ENCODE measurements at places on chromosomes 6 and 20.

DNA sequence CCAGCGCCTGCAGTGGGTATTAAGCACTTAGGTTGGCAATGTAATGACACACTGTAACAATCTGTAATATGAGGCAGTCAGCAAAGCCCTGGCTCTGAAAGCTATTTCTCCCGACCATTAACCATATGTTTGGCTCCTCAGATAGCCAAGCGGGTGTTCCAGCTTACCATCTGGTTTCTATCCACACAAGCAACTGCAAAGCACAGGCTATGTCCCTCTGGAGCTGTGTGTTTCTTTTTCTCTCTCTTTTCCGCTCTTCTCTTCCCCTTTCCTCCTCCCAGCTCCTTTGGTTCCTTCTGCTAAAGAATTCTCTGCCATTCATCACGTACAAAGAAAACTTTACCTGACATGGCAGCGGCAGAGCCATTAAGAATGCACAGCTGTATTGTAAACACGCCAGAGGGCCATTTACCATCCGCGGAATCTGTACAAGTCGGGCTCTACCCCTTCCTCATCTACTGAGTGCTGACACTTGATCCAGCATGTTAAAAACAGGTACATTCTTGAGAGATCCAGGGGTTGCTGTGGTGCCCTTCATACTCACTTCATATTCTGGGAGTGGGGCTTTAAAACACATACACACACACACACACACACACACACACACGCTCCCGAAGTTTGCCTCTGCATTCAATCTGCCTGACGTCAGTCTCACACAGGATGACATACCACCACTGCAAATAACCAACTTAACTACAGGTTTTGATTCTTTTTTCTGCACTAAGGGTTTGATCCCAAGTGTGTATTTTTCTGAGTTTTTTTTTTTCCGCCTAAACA lies 77.2 kb downstream of the BACH2 start:
- DNase-seq = peak; percentile 23

DNA sequence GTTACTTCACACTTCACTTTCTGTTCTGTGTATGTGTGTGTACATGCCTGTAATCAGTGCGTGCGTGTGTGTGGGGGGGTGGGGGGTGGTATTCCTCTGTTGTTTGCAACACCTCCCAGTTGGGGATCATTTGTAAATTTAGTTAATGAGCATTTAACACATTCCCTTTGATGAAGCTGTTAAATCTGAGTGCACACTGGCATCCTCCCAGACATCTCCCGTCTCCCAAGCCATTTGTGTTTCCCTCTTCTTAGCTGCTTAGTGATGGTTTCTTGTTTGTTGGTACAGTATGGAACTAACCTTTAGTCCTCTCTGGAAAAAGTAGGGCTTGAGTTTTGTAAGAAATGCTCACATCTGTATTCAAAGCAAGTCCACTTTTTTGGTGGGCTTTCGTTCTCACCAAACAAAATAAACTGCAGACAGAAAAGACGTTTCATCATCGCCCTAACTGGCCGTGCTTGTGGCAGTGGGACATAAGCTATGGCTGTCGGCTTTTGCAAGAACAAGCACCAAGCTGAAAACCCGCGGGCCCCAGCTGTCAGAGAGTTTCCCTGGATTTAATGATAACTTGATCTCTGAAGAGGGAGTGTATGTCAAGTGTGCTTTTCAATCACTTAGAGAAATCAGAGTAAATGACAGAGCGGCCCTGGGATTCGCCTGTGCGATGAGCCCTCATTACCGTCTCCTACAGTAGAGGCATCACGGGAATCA lies 54.9 kb upstream of the SASH1 start:
- no peak for DNase-seq

GRCh38 chr6:170124150-170124549 lies 166.7 kb downstream of the DLL1 start:
- DNase-seq = no peak

GRCh38 chr20:31603822-31604566 lies 1.1 kb upstream of the ID1 start:
- DNase-seq = peak; percentile 91

DNA sequence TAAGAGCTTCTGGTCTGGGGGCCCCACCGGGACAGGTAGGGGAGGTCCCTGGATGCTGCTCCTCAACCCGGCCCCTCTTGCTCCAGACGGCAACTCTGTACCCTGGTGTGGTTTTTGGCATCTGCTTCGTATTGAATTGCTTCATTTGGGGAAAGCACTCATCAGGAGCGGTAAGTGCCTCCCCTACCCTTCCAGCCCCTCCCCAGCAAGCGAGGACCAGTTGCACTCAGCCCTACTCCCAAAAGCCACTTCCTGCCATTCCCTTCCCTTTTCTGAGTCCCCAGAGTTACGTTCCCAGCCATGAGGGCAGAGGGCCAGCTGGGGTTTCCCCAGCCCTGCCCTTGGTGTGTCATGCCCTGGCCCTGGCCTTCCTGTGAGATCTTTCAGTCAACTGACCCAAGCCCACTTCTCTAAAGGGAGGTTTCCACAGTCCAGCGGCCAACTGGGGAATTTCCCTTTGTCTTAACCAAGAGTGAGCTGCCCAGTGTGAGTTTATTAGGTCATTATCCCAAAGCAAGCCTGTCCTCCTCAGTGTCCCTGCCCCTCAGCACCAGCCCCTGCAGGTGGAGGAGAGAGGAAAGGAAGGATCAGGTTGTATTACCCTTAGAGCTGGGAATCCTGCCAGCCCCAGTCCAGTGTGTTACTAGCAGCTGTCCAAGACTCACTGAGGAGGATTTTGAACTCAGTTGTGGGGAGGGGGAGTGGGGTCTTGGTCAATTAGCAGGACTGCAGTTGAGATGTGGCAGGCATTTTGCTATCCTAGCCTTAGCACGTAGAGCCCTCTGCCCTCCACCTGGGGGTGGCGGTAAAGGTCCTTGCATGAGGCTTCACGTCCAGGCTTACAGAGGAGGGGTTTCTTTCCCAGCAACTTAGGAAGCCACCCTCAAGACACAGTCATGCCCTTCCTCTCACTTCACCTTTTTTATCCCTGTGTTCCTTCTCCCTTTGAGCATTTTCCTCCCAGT lies 45.8 kb downstream of the TM9SF4 start:
- peak; percentile 68 for DNase-seq

DNA sequence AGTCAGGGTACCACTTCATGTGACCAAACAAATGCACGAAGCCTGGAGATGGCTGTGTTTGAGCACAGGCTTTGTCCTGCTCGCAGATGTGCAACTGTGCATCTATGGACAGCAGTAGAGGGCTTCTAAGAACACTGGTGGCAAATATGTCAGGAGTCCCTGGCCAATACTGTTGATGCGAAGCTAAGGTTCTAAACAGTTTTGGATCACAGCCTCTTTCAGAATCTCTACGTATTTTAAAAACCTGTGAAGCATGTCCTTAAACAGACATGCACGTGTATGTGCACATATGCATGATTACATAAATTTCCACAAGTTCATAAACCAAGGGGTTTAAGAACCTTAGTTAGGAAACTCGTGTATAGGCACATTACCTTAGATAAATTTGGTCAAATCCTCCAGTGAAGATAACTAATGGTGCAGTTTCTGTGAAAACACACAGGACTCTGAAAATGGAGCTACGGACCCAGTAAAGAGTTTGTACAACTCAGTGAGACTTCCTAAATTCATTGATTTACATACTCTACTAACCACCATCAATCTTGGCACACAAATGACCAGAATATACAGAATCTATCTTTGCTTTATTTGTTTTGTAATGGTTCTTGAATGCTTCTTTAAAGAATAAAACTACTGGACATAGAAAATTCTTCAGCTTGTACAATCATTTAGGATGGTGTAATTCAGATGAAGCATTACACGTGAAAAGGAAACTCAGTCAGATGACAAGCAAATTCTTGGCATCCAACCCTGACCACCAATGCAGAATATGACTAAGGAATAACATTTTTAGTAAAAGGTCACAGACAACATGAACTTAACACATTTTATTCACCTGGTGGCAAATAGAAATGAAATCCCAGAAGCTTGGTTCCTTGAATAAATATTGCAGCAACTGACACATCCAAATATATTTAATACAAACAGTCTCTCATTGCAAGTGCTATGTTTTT lies 27.4 kb downstream of the KCNQ5 start:
- peak; percentile 14 for DNase-seq

- DNase-seq = no peak
Measured at GRCh38 chr6:62354261-62354660, 68.2 kb upstream of the KHDRBS2 start.

DNA sequence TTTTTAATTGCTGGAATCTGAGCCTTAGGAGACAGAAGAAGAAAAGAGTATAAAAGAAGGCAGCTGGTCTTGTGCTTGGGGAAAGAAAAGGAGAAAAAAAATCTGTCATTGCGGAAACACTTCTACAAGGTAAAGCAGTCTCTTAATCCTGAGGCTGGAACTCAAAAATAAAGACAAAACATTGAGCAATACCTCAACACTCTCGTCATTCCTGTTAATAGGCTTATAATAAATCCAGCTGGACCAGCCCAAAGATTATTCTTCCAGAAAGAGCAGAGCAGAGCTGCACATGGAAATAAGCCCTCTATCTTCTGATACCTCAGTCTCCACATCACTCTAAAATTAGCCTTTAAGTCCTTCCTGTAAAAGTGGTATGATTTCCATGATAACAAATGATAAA lies 62.0 kb upstream of the HIVEP1 start:
- no peak for DNase-seq

- DNase-seq = no peak
Measured at GRCh38 chr6:105862936-105863607, 223.1 kb upstream of the PRDM1 start.

GRCh38 chr20:42484335-42484734 lies 705.4 kb downstream of the PTPRT start:
- DNase-seq = no peak

DNA sequence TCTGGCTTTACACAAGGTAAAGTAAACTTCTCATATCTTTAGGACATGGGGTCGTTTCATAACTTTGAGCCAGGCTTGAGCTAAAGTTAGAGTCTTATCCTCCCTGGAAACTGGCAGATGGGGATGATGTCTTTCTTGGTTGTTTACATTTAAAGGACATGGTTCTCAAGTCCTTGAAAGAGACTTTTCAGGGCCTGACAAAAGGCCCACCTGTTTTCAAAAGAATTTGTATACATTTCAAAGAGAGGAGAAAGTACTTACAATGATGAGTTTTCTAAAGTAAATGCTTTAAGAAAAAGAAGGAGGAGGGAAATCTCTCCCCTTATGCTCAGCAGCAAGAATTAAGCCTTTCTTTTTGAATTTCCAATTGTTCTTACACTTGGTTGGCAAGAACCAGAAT lies 45.7 kb upstream of the TINAG start:
- no peak for DNase-seq

DNA sequence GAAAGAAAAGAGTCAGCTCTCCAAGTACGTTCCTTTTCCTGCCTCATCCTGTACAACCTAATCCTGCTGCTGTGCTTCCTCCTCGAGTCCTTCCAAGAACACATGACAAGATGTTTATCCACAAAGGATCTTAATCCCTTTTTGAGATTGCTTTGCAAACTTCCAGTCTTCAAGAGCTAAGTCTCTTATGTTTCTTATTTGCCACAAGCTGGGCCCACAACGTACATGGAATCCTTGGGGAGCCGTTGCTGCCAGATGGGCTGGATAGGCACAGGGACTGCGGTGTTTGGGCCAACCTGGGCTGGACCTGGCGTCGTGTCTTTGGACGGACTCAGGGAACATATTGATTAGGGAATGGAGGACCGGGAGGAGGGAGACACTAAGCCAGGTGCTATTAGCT lies 79.7 kb upstream of the AFDN start:
- no peak for DNase-seq

DNA sequence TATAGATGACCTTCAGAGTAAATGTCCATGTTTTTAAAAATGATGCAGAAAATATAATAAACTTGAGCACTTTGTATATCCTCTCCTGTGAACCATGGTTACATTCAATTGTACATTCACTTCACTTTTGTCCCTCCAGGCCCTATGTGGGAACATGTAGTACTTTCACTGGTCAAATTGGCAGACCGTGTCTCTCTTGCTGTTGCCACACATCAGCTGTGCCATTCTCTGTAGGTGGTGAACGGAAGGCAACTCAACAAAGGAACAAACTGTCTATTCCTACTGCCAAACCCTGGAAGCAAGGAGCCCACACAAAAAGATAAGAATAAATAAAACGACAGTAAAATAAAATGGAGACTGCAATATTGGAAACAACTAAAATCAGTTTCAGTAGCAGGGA lies 2.0 kb downstream of the ROS1 start:
- no peak for DNase-seq

GRCh38 chr6:150029749-150030148 lies 4.4 kb upstream of the RAET1L start:
- DNase-seq = no peak

DNA sequence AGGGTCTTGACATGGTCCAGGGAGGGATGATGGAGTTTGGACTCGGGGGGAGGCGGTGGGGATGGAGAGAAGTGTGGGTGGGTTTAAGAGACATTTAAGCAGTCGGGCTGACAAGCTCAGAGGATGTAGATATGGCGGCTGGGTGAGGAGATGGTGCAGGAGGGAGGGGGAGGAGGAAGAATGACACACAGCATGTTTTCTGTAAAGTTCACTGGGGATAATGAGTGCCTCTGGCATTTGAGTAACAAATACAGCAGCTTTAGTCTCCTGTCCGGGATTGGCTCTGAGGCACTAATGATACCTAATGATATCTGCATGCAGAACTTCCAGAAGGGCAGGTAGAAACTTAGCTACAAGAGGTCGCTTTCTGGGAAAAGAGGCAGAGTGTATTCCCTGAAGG lies 107.8 kb downstream of the DHX35 start:
- DNase-seq = no peak

DNA sequence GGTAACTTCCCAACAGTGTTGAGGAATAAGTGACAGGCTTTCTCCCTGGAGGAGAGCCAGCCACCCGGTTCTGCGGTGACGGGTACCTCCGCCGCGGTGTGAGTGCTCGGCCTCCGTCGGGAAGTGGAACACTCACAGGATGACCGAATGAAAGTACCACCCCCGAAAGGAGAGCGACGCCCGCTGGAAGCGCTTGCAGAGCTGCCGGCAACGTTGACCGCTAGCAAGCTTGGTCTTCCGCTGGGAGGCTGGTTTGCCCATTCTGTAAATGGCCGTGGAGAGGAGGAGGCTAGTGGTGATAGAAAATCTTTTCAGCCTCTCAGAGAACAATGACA lies 614 bp upstream of the TMEM242 start:
- peak; percentile 71 for DNase-seq

DNA sequence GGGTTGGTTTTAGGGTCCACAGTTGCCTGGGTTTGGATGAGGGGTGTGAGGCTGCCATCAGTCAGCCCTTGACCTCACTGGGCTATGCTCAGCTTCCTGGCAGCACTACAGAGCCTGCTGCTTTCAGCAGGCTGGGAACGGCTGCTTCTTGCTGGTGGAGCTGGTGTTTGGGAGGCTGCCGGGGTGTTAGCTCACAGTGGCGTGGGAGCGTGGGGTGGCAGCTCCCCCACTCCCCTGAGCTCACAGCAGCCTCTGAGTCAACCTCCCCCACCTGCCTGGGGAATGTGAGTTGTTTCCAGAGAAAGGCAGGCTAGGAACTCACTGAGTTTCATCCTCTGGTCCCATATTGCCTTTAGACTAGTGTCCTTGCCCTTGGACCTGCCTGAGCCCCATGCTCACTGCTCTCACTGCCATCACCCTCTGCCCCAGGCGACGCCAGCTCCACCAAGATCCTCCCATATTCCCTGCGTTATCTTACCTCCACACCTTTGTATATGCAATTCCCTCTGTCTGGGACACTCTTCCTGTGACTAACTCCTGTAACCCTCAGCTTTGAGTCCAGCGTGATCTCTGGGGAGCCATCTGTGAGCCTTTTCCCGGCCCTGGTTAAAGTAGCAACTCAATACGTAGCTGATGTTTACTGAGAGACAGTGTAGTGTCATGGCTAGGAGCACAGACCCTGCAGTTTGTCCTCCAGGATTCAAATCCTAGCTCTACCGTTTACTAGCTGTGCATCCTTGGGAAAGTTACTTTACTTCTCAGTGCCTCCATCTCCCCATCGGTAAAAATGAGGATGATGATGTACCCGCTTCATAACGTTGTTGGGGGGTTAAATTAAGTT lies 34.8 kb downstream of the PPP1R16B start:
- no peak for DNase-seq
